Keratinocyte (primary cell): ENCODE measurements at places on chromosomes 11 and 22. TPM values are rescaled to one million over a fixed set of nuclear protein-coding genes. Genes with fewer than 3 reads are reported as not detected.

- DNase-seq: no peak
Measured at GRCh38 chr11:32919338-32919737, 26.7 kb downstream of the QSER1 start.

DNA sequence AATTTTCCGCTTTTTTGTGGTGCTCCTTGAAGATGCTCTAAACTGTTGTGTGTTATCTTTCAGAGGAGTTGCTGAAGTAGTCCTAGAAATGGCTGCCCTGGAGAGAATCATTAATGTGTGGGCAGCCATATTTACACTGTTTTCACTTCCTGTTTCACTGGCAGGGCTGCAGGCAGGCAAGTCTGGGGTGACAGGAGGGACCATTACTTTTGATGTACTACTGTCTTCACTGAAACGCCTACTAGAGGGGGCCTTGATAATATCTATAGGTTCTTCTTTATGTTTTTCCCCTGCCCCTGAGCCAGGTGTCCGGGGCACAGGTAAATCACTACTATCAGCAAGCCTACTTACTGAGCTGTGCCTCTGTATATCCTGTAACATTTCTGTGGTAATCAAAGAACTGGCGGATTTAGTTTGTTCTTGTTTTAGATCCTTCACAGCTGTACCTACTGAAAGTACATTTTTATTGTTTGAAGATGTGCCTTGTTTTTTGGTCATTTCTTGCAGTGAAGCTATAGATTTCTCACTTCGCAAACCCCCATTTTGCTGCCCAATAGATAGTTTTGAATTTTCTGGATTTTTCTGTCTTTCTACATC lies 39.7 kb downstream of the ACAT1 start:
- DNase-seq: no peak

GRCh38 chr11:97880209-97880608 lies 1140.5 kb upstream of the CNTN5 start:
- DNase-seq: no peak

The GP1BB gene
- polyA plus RNA-seq: 0.05 to 0.23 TPM in 2 of 3 replicates, not detected in the other

- DNase-seq: no peak
Measured at GRCh38 chr11:8354622-8355415, 91.1 kb upstream of the LMO1 start.

DNA sequence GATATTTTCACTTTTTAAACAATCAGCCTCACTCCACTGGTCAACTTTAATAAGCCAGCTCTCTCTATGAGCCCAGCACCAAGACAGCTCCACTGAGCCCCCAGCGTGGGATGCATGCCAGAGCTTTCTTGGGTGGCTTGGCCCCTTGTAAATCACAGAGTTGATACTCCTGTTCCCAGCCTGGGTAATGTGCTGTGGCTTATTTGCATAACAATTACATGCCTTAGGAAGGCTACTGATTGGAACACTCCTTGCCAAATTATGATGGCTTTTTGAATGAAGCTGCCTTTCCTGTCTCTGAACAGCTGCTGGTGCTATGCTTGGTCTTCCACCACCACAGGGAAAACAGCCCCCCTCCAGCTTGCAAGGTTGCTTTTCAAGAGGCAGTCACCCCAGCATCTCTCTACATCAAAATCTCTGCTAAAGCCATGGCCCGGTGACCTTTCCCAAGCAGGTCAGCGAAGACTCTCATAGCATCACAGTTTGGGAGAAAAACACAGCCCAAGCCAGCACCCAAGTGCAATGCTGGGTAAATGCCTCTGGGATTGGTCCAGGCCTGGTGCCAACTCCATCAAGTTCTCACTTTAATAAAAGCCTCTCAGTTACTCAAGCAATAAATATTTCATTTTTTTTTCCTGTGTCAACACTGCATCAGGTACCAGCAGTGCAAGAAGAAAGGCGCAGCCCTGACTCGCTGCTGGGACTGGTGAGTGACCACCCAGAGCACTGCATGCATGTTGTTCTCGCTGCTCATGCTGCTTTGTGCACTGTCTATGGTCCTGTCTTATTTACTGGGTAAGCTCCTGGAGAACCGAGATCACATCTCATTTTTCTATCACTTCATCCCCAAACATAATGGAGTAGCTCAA lies 549.3 kb downstream of the OPCML start:
- DNase-seq: no peak

DNA sequence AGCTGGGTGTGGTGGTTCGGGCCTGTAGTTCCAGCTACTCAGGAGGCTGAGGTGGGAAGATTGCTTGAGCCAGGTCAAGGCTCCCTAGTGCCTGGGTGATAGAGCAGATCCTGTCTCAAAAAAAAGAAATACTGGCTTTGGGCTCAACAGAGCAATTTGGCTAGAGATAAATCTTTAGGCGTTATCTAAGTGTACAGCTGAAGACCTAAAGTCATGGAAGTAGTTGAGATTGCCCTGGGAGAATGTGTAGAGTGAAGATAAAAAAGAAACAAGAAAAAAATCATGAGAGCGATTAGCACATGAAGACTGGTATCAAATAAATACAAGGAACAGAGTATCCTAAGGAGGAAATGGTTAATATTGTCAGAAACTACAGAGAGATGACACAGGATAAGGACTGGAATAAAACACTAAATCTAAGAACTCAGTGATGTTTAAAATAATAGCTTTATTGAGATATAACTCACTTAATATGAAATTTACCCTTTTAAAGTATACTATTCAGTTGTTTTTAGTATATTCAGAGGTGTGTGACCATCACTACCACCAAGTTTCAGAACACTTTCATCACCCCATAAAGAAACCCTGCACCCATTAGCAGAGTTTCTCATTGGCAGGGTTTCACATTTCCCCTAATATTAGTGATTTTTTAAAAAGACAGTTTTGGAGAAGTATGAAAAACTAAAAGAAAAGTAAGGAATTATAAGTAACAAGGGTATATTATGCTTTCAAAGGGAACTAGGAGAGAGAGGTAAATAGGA lies 20.7 kb downstream of the PIK3C2A start:
- no peak for DNase-seq

DNA sequence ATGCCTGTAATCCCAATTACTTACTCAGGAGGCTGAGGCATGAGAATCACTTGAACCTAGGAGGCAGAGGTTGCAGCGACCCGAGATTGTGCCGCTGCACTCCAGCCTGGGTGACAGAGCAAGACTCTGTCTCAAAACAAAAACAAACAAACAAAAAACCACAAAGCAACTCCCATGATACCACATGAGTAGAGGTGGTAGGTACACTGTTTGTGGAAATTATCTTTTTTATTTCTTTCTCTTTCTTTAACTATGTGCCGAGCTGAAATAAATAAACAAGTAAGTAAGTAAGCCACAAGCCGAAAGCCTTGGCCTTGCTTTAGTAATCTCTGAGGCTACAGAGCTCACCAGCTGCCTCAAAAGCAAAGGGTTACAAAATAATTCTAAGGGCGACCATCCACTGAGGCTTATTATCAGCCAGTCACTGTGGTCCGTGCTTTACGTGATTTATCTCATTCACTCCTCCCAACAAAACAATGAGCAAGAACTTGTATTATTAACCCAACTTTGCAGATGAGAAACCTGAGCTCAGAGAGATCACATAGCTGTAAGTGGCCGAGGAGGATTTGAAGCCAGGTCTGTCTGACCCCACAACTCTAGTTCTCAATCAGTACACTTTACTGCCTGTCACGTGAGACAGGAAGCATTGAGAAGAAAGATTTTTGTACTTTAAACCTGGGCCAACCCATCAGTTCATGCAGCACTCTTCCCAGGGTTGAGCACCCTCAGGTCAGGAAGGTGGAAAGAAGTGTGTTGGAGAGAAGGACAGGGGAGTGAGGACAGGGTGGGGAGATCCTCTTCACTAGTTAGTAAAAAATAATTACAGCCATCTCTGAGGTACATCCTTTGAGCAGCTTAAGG lies 69.8 kb upstream of the MTMR2 start:
- DNase-seq: no peak

GRCh38 chr11:36240173-36240572 lies 49.1 kb downstream of the COMMD9 start:
- no peak for DNase-seq

- peak; percentile 44 for DNase-seq
Measured at GRCh38 chr11:58900479-58901420, 38.5 kb upstream of the GLYATL1 start.
